HCEC 1CT (cell line): ENCODE measurements at places on chromosomes 2 and 18.

- peak; percentile 98 for DNase-seq
Measured at GRCh38 chr2:234880551-234881211, 71.1 kb upstream of the SH3BP4 start.

DNA sequence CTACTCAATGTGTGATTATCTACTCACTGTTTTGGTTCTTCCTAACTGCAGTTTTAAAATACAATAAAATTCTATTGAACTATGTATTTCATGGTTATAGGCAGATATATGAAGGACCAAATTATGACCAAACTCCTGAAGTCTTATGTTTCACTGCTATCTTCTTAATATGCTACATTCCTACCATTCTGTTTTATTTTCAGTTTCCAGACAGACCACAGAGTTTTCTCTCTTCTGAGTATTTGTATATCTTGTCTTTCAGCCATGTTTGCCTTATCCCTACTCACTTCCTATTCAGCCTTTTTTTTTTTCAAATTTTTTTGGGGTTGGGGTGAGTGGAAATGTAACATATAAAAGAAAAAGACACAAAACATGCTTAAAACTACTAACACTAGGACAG lies 6.3 kb downstream of the RFTN2 start:
- no peak for DNase-seq

GRCh38 chr2:69026691-69027459 lies 13.9 kb downstream of the ANTXR1 start:
- DNase-seq, result no peak

GRCh38 chr2:201432621-201433393 lies 18.5 kb downstream of the TRAK2 start:
- DNase-seq, result peak; percentile 55

DNA sequence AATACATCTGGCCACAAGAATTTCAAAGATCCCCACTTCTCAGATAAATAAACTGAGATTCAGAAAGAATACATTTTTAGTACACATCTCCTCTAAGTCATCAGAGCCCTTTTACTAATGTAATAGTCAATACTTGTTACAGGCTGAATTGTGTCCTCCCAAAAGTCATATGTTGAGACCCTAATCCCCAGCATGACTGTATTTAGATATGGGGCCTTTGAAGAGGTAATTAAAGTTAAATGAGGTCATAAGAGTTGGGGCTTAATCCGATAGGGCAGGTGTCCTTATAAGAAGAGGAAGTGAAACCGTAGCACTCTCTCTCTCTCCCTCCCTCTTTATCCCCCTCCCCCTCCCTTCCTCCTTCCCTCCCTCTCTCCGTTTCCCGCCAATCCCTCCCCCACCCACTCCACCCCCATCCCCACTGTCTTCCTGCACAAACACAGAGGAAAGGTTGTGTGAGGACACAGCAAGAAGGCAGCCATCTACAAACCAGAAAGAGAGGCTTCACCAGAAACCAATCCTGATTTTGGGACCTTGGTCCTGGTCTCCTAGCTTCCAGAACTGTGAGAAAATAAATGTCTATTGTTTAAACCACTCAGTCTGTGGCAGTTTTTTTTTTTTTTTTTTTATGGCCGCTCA lies 66.6 kb upstream of the ZNF397 start:
- DNase-seq, result no peak

- no peak for DNase-seq
Measured at GRCh38 chr2:38104598-38104997, 28.6 kb upstream of the CYP1B1 start.

DNA sequence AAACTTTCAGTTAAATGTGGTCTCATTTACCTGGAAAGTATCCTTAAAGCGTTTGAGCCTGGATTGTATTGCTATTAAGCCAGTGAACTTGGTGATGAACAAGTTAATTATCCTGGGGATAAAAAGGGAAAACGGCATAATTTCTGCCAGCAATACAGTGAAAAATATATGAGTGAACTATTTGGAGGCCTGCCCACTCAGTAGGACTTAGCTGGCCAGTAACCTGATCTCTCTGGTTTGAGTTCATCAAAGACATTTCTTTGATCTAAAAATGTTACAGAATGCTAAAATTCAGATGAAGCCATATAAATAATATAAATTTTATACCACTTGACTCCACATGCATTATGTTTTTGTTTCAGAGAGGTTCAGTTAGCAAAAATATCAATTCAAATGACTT lies 241.1 kb upstream of the VWC2L start:
- DNase-seq, result peak; percentile 13

GRCh38 chr2:60262178-60262577 lies 291.3 kb downstream of the BCL11A start:
- DNase-seq, result no peak

- no peak for DNase-seq
Measured at GRCh38 chr2:112840068-112840445, 3.5 kb upstream of the IL1B start.

DNA sequence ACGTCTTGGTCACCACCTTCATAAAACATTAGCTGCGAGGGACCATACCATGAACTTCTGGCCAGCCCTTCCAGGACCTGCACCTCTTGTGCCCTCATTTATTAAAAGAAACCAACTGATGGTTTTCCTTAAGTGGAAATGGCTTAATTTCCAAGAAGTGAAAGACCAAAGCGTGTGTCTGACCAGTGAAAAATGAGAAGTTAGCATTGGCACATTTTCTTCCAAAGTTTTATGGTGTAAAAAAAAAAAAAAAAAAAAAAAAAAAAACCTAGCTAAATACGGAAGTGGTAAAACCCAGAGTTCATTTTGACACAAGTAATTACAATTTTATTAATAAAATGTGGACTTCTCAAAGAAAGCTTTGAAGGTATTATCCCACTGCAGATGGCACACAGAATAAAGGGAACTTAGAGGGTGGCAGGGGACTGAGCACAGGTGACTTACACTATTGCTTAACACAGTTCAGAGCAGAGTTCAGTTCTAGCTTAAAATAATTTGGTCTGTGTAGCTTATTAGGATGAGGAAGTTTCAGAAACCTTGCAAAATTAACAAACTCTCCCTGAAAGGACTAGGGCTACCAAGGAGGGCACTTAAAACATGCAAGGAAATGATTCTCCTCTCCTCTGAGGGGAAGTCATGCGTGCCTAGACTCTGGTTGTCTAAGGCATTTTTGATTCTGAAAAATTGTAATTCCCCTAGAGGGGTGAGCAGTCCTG lies 42.2 kb upstream of the EPG5 start:
- DNase-seq, result no peak

DNA sequence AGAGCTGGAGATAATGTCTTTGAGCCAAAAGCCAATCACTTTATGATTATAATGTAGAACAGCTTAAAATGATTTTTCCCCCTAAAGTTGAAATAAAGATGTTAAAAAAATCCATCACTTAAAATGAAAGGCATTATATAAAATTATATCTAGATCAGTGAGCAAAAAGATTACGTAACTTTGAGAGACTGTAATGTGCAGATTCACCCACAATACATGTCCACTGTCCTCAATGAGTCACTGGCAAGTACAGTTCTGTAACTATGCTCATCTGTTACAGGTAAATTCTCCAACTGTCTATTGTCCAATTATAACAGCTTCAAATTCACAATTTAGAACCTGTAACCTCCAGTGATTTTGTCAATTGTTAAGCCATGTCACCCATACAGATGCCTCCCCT lies 19.0 kb downstream of the FAM161A start:
- no peak for DNase-seq

- DNase-seq, result no peak
Measured at GRCh38 chr2:111940333-111941196, 42.2 kb downstream of the MERTK start.

- no peak for DNase-seq
Measured at GRCh38 chr2:227613272-227613660, 1.4 kb downstream of the SCYGR3 start.

DNA sequence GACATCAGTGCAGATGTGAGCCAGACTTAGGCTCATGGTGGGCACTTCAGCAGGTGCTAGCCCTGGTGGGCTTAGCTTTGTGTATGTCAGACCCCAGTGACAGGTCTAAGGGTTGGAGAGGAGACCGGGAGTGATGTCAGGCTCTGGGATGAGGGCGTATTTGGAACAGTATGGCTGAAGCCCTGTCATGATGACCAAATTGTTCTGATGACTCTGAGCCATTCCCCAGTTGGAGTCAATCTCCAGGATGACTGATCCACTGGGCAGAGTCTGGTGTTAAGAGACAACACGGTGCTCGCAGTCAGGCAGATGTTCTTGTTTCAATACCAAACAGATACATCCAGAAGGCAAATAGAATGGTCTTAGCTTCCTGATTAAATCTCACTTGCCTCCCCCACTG lies 241.5 kb downstream of the SOX11 start:
- no peak for DNase-seq

DNA sequence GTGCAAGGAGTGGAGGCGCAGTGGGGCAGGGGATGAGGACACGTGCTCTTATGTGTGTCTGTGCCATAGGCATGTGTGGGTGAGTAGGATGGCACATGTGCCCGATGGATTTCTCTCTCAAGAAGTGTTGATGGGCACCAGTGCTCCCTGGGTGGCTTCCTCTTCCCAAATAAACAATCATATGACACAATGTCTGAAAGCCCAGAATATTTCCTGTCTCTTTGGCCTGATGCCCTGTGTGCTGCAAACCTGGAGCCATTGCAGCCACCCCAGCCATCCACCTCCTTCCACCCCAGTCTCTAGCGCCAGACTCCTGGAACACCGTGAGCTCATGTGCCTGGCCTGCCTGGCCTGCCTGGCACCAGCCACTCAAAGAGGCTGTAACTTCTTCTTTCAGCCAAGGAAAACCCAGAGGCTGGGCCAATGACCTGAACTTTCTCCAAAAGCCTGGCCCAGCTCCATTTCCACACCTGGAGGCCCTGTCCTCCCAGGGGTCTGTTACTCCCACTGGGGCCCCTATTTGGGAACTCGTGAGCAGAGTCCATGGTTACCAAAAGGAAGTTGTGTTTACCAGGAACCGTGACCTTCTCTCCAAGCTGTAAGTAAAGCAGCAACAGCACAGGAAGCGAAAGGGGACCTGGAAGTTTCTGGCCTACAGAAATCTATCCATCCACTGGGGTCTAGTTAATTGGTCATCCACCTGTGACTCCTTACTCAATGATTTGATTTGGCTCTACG lies 9.5 kb upstream of the ZBTB7C start:
- DNase-seq, result no peak

DNA sequence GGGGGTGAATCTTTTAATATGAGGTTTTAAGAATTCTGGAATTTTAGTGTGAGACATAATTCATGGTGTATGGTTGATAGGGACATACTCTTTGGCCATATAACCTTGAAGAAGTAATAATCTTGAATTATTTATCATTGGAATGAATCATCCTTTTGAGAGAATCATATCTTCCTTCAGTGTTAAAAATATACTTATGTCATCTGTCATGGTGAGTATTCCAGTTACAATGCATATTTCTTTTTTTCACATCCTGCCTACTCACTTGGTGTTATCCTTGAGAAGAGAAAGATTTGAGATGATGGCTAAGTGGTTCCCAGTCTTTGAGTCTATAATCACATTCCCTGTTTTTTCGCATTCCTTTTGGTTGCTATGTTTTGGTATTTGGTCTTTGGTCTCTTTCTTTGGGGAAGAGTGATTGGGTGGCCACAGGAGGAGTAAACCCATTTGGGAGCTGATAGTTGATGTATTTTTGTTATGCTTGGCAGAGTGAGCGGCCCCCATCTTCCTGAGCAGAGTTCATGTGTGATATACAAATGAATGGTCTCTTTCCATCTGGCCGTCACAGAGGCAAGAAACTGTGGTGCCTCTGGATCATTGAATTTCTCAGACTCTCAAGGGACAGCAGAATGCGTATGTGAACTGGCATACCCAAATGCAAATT lies 21.6 kb downstream of the ASAP2 start:
- peak; percentile 79 for DNase-seq

DNA sequence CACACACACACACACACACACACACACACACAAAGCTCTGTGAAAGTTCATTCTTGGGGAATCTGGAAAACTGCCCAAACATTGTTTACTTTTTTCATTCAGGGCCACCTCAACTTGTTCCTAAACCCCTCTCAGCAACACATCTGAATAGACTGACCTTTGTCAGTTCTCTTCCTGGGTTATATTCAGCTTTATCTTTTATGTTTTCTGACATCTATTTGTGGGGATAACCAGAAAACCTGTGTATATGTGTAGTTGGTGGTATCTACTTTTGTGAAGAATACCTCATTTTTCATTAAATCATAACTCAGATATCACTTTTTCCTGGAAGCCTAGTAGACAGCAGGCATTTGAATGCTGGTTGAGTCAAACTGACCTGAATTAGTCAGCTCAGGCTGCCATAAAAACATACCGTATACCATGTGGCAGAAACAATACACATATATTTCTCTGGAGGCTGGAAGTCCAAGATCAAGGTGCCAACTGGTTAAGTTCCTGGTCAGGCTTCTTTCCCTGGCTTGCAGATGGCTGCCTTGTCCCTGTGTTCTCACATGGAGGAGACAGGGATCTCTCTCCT lies 11.0 kb upstream of the RNF144A start:
- no peak for DNase-seq

DNA sequence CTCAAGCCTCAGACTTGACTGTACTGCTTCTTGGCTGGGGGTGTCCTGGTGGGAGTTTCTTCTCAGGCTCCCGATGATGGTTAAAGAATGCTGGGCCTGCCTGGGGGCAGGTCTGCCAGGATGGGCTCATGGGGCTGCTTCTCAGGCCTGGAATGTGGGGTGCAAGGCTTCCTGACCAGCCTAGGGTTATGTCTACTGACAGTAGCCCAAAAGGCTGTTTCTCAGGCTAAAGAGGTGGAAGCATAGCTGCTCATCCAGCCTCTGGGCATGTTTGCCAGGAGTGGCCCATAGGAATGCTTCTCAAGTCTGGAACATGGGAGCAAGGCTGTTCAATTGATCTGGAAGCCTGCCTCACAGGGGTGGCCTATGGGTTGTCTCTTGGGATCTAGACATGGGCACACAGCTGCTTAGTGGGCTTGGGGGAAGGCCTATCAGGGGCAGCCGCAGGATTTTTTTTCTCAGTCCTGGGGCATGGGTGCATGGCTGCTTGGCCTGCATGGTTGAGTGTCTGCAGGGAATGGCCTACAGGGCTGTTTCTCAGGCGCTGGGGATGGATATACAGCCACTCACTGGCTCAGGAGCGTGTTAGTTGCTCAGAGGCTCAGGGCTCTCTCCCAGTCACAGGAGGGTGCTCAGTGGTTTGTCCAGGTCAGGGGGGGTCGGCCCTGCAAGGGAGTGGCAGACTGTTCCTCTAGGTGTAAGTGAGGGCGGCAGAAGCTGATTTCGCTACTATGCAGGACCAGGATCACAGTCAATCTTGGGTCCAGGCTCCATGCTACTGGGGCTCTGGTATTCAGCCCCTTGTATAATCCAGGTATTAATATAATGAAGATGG lies 617.3 kb upstream of the REG3G start:
- no peak for DNase-seq

DNA sequence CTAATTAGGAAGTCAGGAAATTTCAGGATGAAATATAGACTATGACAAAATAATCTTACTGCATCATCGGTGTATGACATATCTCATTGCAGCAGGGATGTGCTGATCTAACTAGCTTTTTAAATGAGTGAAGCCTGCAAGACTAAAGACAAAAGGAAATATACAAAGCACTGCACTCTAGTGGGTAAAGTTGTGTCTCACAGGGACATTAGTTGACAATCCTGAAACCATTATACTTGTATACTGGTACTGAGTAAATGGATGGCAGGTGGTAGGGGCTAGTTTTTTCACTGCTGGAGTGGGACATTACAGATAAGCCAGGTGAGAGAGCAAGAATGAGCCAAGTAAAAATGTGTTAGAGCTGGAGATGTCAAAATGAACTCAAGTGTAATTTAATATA lies 317.5 kb upstream of the RAB6C start:
- DNase-seq, result no peak
